ENCODE measurements at places on chromosomes 2 and 18.

DNA sequence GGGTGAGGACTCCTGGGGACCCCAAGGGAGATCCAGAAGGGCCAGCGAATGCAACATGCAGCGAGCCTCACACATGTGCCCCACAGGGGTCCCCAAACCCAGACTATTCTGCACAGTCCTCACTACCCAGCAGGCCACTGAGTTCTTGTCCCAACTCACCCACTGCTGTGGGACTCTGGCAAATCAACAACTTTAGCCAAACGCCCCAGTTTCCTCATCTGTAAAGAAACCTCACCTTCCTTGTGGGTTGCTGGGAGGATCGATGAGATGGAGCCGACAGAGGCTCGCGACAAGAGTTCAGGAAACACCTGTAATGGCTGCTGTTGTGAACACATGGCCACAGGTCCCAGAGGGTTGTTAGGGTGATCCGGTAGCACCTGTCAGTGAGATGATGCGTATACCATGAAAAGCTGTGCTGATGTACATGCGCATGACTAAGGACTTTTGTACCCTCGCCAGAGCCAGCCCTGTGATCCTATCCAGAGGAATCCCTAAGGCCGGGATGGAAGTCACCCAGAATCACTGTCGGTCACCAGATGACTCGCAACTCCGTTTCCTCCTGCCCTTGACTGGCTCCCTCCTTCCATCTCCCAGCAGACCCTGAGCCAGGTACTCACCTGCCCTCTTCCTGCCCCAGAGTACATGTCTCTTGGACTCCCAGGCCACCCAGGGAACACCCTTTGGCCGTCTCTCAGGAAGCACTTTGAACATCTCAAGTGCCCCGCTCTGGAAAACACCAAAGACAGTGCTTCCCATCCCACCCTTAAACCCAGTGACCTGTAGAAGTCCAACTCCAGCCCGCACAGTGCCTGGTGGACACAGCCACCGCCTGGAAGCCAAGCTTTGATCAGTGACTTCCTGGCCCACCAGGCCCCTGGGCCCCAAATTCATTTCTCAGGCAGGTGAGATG lies 103.3 kb upstream of the ID2 start:
- no peak for DNase-seq

- no peak for DNase-seq
Observed at GRCh38 chr18:8559612-8560186, 49.5 kb upstream of the RAB12 start.

DNA sequence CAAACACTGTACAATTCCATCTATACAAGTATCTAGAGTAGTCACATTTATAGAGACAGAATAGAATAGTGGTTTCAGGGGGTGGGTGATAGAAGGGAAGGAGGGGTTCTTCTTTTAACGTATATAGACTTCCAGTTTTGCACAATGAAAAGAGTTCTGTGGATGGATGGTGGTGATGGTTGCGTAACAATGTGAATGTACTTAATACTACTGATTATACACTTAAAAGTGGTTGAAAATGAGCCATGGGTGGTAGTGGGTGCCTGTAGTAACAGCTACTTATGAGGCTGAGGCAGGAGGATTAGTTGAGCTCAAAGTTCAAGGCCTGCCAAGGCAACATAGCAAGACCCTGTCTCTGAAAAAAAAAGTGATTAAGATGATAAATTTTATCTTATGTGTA lies 85.8 kb downstream of the SETBP1 start:
- DNase-seq, result no peak

DNA sequence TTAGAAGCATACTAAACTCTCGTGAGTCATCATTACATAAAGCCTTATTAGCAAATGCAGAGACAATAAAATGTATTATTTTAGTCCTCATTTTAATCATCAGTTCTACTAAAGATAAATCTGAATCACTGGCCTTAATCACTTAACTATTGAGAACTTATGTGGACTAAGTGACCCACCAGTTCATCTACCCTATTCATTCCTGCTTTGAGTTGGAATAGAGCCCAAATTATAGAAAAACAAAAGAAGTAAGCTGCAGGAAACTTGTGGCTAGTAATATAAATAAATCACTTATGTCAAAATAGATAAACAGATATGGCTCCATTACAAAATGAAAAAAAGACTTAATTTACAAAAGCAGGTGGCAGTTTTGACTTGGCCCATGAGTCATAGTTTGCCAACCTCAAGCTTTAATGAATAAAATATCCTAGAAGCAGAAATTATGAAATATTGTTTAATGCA lies 851.8 kb upstream of the CRIM1 start:
- no peak for DNase-seq

DNA sequence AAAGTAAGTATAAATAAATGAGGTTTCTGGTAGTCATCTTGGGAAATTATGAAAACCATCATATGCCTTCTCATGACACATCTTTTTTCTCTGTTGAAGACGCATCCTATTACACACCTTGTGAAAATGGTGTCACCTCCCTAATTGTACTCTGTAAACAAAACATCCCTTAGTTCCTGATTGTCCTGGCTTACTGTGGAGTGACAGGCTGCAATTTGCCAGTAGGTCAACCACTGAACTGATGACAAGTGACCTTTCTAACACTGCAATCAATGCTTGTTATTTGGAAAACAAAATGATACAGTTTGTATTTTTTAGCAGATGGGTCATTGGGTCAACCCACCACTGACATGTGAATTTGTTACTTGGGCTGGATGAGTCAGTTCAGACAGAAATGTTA lies 219.5 kb downstream of the PTPRM start:
- DNase-seq, result no peak

GRCh38 chr2:110853516-110853915 lies 121.1 kb downstream of the ACOXL start:
- DNase-seq, result peak; percentile 37

GRCh38 chr2:192559587-192559986 lies 364.9 kb upstream of the TMEFF2 start:
- DNase-seq, result no peak

- DNase-seq, result no peak
Observed at GRCh38 chr2:20487392-20488174, 40.7 kb downstream of the RHOB start.

- DNase-seq, result no peak
Observed at GRCh38 chr18:71304856-71305255, 1016.0 kb downstream of the SOCS6 start.

DNA sequence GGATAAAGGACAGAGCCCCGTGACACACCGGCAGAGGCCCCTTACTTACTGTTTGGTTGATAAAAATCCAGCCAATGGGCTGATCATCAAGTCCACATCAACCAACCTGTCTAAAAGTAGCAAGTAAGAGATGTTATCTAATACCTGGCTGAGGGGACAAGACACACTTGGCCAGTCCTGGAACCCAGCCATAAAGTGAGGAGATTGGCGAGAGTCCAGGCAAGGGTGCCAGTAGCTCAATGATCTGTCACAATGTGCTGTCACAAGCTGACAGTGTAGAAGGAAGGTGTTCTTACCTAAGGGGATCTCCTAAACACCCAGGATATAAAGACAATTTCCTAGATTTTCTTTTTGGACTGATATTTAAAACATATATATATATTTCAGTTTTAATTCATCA lies 61.7 kb upstream of the IL1R2 start:
- DNase-seq, result no peak

DNA sequence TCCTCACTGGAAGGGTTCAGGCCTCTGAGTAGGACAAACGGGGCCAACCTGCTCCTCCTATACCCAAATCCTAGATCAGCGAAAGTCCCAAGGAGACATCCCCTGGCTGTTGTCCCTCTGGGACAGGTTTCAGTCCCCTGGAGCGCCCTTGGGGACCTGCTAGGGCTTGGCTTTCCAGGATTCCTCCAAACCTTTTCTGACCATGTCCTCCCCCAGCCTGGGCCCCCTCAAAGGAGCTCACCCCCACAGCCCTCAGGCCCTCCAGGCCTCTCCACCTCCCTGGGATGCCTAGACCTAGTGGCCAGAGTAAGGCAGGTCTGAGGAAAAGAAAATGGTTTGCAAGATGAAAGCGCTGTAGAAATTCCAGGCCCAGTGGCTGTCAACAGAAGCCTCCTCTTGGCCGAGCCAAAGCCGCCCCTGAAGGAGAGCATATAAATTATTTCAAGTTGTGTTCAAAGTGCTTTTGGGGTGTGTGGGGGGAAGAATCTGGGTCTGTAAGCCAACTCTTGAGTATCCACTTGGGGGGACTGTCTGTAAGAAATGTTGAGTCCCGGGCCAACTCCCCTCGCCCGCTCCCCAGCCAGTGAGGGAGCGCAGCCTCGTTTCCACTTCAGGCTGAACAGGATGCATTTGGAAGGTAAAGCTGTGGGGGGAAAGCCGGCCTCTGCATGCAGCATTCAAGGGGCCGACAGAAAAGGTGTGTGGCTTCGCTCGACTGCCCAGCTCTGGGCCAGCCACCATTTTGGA lies 158.6 kb downstream of the DYSF start:
- no peak for DNase-seq

DNA sequence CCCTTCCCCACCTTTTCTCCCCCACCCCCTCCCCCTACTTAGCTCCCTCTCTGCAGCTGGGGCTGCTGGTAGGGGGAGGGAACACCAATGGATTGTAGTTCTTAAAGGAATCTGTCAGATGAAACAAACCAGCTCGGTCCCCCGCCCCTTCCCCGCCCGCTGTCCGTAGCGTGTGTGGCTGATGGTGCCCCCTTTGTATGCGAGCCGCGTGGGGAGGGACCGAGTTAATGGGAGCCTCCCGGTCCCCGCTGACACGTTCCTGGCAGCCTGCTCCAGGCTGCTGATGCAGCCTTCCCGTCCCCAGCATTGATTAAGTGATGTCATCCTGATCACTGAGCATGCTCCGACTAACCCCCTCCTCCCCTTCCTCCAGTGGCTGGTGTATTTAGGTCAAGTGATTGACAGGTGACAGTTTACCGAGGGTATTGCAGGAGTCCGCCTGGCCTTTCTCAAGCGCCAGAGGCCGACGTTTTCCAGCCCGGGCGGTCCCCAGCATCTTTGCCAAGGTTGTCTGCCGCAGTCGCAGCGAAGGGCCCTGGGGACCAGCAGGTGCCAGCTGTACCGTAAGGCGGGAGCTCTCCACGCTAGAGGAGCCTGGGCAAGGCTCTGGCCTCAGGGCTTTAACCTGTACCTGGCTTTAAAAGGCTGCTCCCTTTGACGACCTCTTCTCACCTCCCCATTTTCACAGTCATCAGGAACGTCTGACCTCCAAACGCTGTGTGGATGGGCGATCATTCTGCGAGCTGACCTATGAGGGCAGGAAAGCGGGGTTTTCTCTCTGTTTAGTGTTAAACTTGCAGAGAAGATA lies 1.8 kb downstream of the KIF5C start:
- DNase-seq, result peak; percentile 47

DNA sequence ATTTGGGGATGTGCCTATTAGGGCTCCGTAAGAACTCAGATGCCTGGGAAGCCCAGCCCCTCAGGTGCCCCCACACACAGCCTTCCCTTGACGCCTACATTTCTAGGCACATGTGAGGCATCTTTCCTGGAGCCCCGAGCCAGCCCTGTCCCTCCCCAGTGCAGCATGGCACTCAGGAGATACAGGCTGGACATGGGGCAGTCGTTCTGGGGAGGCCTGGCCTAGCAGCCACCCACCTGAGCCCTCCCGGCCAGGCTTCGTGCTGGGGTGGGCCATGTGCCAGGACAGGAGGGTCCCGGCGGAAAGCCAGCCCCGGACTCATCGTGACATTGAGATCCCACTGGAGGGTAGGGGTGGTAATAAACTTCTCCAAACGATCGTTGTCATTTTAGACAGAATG lies 15.2 kb downstream of the BOK start:
- DNase-seq, result no peak

DNA sequence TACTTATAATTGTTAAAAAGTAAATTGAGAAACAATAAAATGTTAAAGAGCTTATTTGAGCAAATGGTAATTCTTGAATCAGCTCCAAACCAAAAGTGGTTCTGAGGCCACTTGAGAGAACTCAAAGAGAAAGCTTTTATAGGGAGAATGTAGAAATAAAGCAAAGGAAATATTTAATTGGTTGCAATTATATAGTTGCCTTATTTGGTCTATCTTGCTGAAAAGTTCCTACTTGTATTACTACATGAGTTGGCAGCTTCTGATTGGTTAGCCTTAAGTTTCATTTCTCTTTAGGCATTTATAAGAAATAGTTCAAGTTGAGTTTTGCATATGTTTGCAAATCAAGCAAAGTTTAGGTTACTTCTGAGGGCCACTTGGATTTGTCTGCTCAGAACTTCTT lies 38.1 kb downstream of the SCN2A start:
- no peak for DNase-seq
